ENCODE measurements at places on chromosomes 11 and 22. TPM values are rescaled to one million over a fixed set of nuclear protein-coding genes. Genes with fewer than 3 reads are reported as not detected.

GRCh38 chr11:82494988-82495432, 238.7 kb downstream of the FAM181B start:
- no peak for DNase-seq
- no peak overlapping the region for H3K27ac ChIP-seq
- H3K27me3 ChIP-seq = no peaks in the 10 kb centered on the region
- no peak overlapping the region for H3K4me3 ChIP-seq
- H3K4me1 ChIP-seq = no peaks in the 10 kb centered on the region

DNA sequence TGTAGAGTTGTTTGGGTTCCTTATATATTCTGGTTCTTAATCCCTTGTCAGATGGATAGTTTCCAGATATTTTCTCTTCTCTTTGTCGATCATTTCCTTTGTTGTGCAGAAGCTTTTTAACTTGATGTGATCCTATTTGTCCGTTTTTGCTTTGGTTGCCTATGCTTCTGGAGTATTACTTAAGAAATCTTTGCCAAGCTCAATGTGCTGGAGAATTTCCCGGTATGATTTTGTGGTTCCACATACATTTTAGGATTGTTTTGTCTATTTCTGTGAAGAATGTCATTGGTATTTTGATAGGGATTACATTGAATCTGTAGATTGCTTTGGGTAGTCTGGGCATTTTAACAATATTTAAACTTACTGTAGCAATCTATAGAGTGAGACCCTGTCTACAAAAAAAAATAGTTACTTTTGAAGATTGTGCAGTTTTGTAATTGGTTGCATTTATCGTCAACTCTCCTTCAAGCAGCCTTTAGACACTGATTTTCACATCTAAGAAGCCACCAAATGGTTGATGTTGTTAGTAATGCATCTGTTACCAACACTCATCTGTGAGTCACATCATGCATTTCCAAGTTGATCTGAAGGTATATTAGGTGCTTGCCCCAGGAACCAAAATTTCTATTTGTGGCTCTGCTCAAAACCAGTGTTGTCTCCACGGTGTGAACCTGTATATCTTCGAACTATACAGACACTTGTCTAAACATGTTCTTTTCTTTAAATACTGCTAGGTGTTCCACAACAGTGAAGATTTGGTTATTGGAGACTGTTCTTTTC, 21.4 kb downstream of the XRCC6 start:
- no peaks in the 10 kb centered on the region for H3K4me1 ChIP-seq
- no peak for DNase-seq
- no peaks in the 10 kb centered on the region for H3K27me3 ChIP-seq
- H3K36me3 ChIP-seq = peaks cover 26% of the 10 kb centered on the region
- H3K4me3 ChIP-seq = no peak overlapping the region

GRCh38 chr11:19828382-19829108, 115.9 kb downstream of the NAV2 start:
- H3K27ac ChIP-seq = no peak overlapping the region
- H3K27me3 ChIP-seq = no peaks in the 10 kb centered on the region
- H3K4me3 ChIP-seq = no peak overlapping the region
- peaks cover 12% of the 10 kb centered on the region for H3K36me3 ChIP-seq
- DNase-seq = no peak

GRCh38 chr11:66858186-66858938, 1.5 kb downstream of the LRFN4 start:
- H3K36me3 ChIP-seq = peaks cover 47% of the 10 kb centered on the region
- no peaks in the 10 kb centered on the region for H3K27me3 ChIP-seq
- H3K4me1 ChIP-seq = peaks cover 9% of the 10 kb centered on the region
- no peak overlapping the region for H3K4me3 ChIP-seq

DNA sequence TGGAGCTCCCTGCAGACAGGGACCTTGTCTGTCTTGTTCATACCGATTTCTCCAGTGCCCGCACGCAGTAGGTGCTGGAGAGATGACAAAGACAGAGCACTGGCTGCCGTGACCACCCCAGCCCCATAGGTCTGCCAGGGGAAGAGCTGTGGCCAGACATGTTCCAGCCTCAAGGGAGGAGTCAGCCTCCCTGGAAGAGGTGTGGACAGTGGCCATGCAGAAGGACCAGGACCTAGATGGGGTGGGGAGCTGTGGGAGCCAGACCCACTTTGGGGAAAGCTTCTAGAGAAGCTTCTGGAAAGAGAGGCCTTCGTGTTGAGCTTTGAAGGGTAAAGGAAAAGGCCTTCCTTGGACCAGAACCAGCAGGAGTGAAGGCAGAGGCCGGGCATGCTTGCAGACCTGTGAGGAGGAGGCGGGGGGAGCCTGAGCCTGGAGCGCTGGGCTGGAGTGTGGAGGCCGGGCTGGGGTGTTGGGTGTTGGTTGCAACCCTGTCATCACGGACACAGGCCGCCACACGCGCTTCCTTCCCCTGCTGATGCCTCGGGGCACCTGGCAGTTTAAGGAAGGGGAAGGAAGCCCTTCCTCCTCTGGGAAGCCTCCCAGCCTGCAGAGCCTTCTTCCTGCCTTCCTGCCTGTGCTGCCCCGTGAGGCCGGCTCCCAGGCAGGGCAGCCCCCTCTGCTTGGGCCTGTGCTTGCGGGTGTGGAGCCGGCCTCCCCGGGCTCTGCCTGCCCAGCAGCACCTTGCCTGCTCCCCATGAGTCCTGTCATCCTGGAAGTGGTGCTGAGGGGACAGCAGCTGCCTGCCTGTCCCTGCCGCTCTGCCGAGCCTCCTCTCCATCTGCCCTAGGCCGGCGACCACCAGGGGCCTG, 12.3 kb downstream of the RELT start:
- H3K4me3 ChIP-seq = no peak overlapping the region
- peaks cover 44% of the 10 kb centered on the region for H3K4me1 ChIP-seq
- DNase-seq = no peak
- H3K27ac ChIP-seq = no peak overlapping the region
- peaks cover 22% of the 10 kb centered on the region for H3K36me3 ChIP-seq

GRCh38 chr22:20926243-20926642, 9.0 kb downstream of the CRKL start:
- H3K27me3 ChIP-seq = no peaks in the 10 kb centered on the region
- no peak overlapping the region for H3K27ac ChIP-seq
- no peak for DNase-seq

The SORL1 gene
- total RNA-seq = 16.2 TPM

The CYP2D6 gene
- 0.35 TPM for total RNA-seq

GRCh38 chr22:43080616-43081015, 8.6 kb downstream of the TTLL1 start:
- H3K36me3 ChIP-seq = no peaks in the 10 kb centered on the region
- DNase-seq = no peak
- H3K4me3 ChIP-seq = no peak overlapping the region
- peak overlapping the region; percentile 84 for H3K27ac ChIP-seq
- peaks cover 28% of the 10 kb centered on the region for H3K4me1 ChIP-seq

The MMP13 gene
- not detected for total RNA-seq

DNA sequence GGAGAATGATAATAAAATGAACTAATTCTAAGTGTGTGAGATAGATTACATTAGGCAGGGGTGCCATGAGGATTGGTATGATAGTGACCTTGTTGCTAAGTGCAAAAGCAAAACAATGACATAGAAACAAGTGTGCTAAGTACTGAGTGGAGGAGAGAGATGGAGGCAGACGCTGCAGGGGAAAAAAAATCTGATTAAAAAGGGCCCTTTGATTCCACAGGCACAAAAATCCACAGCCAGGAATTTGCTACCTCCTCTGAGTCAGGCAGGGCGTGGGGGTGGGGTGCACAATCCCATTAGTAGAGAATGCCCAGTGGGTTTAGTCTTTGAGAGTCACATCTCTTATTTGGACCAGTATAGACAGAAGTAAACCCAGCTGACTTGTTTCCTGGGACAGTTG, at the start of gene CNTF:
Gene CNTF (plus strand): TSS at position 322 of the 400 bp plus-strand sequence. CDS start 88 bp downstream, outside the sequence.
- DNase-seq = no peak
- H3K4me3 ChIP-seq = no peak within 1 kb of the TSS
- peaks cover 22% of the 10 kb centered on the region for H3K4me1 ChIP-seq
- H3K27me3 ChIP-seq = no peaks in the 10 kb centered on the region

- no peak for DNase-seq
- H3K27me3 ChIP-seq = no peaks in the 10 kb centered on the region
- H3K4me3 ChIP-seq = no peak overlapping the region
Measured at GRCh38 chr11:109371444-109372176, 50.4 kb upstream of the C11orf87 start.

DNA sequence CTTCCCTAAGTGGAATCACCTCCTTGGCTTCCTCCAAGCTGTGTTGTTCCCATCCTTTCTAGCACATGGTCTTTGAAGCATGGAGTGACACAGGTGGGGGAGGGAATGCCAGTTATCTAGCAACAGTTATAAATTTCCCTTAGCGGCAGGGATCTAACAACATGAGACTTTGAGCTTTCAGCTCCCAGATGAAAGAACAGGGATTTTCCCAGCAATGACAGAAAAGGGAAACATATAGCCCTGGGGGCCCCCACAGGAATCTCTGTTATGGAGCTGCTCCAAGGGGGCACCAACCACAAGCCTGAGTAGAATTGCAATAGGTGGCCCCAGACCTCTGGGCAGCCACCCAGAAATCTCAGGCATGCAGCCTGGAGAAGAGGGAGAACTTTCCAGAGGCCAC, 163.0 kb downstream of the GRIK4 start:
- H3K36me3 ChIP-seq = no peaks in the 10 kb centered on the region
- H3K4me1 ChIP-seq = no peaks in the 10 kb centered on the region
- H3K4me3 ChIP-seq = no peak overlapping the region
- H3K27ac ChIP-seq = no peak overlapping the region
- no peak for DNase-seq
- H3K27me3 ChIP-seq = no peaks in the 10 kb centered on the region

The MYBPC3 gene
- not detected for total RNA-seq

GRCh38 chr11:12211331-12212065, 101.1 kb downstream of the MICAL2 start:
- DNase-seq = no peak
- no peaks in the 10 kb centered on the region for H3K27me3 ChIP-seq
- H3K27ac ChIP-seq = no peak overlapping the region
- peaks cover 67% of the 10 kb centered on the region for H3K36me3 ChIP-seq
- peaks cover 9% of the 10 kb centered on the region for H3K4me1 ChIP-seq

DNA sequence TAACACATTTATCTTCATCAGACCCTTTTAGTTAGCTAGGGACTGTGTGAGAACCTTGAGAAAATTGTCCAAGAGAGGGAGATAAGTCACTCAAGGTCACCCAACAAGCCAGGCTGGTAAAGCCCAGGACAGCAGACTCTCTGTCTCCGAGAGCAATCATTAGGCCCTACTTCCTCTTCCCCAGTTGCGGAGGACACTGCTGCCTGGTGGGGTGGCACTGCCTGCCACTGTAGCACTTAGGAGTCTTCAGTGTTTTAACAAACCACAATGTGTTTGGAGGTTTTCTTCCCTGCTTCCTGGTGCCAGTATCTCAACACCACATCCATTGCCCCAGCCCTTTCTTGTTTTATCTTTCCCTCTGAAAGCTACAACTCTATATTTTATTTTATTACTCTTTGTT, 132.1 kb upstream of the LDLRAD3 start:
- no peaks in the 10 kb centered on the region for H3K27me3 ChIP-seq
- H3K4me1 ChIP-seq = peaks cover 38% of the 10 kb centered on the region
- no peak overlapping the region for H3K27ac ChIP-seq
- H3K4me3 ChIP-seq = no peak overlapping the region

The ADM2 gene
- 1.9 TPM for total RNA-seq

The CXCR5 gene
- not detected for total RNA-seq

DNA sequence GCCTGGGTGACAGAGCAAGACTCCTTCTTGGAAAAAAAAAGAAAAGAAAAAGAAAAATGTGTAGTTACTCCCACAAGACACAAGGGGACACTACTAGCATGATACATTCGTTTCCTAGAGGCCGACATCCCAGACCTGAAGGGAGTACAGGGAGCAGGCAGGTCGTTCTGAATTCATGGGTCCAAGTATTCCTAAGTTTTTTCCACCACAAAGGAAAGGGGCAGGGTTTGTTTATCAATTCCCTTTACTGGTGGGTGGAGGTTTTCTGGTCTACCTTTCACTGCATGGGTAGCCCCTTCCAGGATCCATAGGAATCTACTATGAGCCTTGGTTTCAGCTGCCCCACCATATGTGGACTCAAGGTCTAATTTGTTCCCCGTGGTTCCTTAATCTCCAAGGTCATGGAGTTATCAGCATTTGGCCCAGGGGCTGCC, 11.8 kb downstream of the TIGD3 start:
- no peak overlapping the region for H3K27ac ChIP-seq
- no peaks in the 10 kb centered on the region for H3K27me3 ChIP-seq
- H3K4me3 ChIP-seq = no peak overlapping the region

DNA sequence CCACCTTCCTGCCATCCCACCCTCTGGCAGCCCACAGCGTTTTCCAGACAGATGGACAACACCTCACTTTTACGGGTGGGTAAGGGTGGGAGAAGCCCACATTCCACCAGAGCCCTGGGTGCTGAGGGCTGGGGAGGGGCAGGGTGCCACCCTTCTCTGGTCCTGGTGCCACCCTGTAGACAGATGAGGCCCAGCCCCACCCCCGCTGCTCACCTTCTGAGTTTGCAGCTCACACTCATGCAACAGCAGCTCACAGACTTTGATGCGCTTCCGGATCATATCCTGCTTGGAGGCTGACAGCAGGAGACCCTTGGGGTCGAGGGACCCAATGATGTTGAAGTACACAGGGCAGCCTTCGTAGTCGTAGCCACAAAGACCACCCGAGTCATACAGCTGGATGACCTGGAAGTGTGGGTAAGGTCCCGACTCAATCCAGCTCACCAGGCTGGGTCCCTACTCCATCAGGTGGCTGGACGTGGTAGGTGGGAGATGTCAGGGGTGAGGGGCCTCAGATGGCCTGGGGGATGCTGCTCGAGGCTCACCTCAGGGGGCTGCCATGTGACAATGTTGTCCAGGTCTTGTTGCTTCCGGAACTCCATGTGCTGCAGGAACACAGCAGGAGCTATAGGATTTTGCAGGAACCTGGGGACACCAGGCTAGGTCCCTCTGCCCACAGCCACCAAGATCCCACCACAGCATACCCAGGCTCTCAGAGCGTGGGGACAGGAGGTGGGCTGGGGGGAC, 10.3 kb downstream of the SEC14L4 start:
- no peak for DNase-seq
- no peaks in the 10 kb centered on the region for H3K4me1 ChIP-seq
- no peaks in the 10 kb centered on the region for H3K36me3 ChIP-seq
- H3K27me3 ChIP-seq = no peaks in the 10 kb centered on the region

The CDON gene
- 4.3 TPM for total RNA-seq

DNA sequence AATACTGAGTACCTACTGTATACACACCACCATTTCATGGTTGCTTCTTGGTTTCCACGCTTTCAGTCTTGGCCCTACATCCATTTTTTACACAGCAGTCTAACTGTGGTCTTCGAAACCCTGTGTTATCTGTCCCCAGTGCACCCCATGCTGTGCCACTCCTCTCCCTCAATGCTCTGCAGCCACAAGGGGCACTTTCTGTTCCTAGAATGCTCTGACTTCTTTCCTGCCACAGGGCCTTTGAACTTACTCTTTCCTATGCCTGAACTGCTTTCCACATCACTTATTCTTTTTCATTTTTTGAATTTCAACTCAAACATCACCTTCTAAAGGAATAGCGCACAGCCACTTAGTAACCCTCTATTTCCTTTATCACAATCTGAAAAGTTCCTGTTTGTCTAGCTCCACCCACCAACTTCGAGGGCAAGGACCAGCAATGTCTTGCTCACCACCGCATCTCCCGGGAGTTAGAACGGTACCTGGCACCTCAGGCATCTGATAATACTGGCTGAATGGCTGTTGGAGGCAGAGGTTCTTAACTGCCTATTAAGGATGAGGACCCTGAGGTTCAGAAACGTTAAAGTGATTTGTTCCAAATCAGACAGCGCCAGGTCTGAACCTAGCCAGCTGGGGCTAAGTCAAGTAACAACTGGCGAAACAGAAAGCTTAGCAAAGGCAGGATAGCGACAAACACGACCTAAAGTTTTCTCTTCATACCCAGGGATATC, 568 bp downstream of the ALG8 start:
- DNase-seq = no peak
- H3K4me1 ChIP-seq = peaks cover 15% of the 10 kb centered on the region
- H3K4me3 ChIP-seq = peak overlapping the region; percentile 68
- peaks cover 23% of the 10 kb centered on the region for H3K36me3 ChIP-seq
- H3K27me3 ChIP-seq = no peaks in the 10 kb centered on the region
